ENCODE measurements at places on chromosomes 4 and X. TPM values are rescaled to one million over a fixed set of nuclear protein-coding genes. Genes with fewer than 3 reads are reported as not detected.

RASSF6 gene
- total RNA-seq, result 38.9 TPM

DNA sequence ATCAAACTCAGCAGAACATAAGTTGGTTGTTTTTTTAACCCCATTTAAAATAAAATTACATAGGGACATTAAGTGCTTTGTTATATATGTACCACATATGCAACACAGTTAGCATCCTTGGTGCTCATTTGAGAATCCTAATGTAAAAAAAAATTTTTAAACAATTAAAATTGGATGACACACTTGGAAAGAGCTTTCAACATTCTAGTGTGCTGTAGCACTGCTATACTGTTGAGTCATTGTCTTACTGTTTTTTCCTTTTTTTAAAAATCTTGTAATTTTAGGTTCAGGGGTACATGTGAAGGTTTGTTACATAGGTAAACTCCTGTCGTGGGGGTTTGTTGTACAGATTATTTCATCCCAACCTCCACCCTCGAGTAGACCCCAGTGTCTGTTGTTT lies 12.8 kb downstream of the THAP9 start:
- DNase-seq, result no peak

DNA sequence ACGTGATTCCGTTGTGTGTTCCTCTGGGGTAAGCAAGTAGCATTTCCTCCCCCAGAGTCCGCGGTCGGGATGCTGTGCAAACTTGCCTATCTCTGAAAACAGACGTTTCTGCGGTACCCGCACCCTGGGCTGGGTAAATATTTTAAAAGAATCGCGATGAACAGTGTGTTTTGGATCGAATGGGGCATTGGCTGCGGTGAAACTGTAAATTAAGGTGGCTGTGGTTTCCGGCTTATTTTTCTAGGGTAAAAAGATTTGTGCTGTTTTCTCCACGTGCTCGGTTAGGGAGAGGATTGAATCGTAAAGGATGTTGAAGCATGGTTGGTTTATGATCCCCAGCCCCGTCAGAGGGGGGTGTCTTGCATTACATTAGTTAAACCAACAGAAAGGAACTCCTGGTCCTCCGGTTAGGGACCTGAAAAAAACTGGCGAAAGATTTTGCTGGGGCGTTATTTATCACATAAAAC lies 1.2 kb downstream of the HHIP start:
- DNase-seq, result no peak

DNA sequence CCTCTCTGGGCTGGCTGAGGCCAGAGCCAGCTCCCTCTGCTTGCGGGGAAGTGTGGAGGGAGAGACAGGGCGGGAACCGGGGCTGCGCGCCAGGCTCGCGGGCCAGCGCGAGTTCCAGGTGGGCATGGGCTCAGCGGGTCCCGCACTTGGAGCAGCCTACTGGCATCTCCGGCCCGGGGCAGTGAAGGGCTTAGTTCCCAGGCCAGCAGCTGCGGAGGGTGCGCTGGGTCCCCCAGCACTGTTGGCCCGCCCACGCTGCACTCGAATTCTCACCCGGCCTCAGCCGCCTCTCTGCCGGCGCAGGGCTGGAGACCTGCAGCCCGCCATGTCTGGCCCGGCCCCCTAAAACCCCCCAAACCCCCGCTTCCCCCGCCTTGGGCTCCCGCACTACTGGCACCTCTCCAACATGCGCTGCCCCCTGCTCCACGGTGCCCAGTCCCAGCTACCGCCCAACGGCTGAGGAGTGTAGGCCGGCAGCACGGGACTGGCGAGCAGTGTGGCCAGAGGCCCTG lies 33.8 kb upstream of the FAT4 start:
- DNase-seq, result no peak

HSFX1 gene
- 0.74 TPM for total RNA-seq

- no peak for DNase-seq
These were observed 1320.1 kb downstream of the RPA4 start for GRCh38 chrX:98203800-98204199.

TLR1 gene
- 4.7 TPM for total RNA-seq

DNA sequence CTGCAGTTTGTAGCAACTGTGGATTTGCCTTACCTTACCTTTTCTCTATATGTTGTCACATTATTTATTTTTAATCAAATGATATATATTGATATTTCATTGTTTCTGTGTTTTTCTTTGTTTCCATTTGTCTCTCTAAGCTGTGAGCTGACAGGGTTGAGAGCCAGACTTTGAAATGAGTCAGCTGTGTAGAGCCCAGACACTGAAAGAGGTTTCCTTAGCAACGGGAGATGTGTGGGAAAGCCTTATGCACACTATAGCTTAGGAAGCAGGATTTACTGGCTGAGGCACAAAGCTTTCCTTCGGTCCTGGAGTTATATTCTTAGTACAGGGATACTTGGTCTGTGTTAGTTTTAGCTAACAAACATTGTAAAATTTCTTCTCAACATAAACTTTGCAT lies 192.2 kb downstream of the FGF13 start:
- no peak for DNase-seq
